ENCODE measurements at places on chromosomes 13 and 19. TPM values are rescaled to one million over a fixed set of nuclear protein-coding genes. Genes with fewer than 3 reads are reported as not detected.

Gene SIGLEC11
- 0.72 TPM for total RNA-seq

DNA sequence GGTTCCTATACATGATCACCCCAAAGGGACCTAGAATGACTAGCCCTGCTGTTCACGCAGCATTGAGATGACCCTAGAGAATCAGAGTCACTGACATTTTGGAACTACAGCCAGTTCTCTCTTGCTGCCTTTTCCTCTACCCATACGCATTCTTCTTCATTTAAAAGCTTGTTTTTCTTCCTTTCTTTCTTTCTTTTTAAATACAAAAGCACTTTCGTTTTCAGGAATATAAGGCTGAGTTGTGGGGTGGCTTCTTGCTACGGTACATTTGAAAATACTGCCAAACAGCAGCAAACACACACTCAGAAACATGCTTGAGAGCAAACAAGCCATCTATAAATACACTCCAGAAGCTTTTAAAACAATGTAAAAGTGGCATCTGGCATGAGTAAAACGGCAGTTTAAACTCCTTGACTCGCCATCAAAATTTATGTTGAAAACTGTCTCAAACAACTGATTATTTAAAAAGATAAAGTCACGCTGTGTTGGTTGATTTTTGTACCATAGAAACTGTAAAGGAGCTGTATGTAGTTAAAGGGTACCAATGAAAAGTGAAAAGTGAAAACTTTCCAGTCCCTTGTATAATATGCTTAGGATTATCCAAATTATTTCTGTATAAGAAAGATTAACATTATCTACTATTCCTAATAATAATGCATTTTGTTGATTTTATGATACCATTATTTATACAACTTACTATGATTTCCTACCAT, 95.6 kb downstream of the PCDH9 start:
- DNase-seq: peak; percentile 46

- no peak for DNase-seq
Observed at GRCh38 chr19:55613396-55613795, 7.9 kb downstream of the ZNF865 start.

DNA sequence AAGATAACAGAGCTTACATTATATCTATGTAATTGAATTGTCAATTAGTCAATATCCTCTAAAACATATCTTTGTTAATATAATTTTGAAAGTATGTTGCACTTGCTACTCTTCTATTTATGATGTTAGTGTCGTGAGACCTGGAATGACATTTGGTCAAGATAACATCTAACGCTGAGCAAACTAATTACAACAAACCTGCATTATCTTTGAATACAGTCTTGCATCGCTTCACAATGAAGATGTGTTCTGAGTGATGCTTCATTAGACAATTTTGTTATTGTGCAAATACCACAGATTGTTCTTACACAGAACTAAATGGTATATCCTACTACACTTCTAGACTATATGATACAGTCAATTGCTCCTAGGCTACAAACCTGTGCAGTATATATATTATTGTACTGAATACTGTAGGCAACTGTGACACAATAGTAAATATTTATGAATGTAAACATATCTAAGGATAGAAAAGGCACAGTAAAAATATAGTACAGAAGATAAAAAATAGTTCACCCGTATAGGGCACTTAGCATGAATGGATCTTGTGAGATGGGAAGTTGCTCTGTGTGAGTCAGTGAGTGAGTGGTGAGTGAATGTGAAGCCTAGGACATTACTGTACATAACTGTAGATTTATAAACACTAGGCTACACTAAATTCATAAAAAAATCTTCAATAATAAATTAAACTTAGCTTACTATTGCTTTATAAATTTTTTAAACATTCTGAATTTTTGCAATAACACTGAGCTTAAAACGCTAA, 1773.8 kb downstream of the PCDH9 start:
- no peak for DNase-seq

All from umbilical cord (tissue), 2 donors.